ENCODE measurements at places on chromosomes 1 and 21.
A peak's percentile ranks its signal among the peaks of the same experiment; 100 is the strongest.

DNA sequence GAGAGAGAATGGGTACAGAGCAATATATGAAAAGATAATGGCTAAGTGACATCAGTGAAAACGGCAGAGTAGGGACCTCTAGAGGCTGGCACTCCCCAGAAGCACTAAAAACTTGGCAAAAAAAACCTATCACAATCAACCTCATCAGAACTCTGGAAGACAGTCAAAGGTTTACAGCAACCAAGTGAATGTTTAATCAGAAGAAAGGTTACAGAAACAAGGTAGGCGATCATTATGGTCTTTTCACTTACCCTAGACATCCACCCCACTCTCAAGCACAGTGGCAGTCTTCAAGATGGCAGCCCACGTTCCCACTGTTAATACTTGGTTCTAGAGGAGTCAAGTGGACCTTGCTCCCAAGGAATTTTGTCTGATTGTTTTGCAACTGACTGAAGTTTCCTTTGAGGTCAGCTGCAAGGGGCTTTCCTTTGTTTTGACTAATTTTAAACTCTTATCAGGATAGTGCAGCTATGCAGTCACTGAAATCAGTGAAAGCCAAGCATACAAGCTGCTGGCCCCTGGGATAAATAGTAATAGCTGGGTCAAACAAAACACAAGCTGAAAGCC, 7.2 kb downstream of the KIFAP3 start:
- DNase-seq = peak; percentile 9

GRCh38 chr1:183739082-183739481, 65.8 kb upstream of the RGL1 start:
- no peak for DNase-seq

- DNase-seq = peak; percentile 75
Measured at GRCh38 chr1:23634840-23635651, 56.6 kb upstream of the RPL11 start.

DNA sequence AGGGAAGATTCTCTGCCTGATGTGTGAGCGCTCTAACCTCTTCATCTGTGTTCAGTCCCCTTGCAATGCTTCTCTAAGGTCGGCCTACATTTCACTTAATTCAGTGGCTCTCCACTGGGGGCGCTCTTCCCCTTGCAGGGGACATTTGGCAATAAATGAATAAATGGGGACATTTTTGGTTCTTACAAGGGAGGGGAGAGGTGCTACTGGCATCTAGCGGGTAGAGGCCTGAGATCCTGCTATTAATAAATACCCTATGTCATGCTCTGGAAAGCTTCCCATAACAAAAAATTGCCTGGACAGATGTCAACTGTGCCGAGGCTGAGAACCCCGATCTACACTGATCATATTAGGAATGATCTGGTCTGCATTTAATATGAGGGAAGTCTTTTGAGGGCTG, 25.9 kb upstream of the DNAJC11 start:
- peak; percentile 68 for DNase-seq

- DNase-seq = no peak
Measured at GRCh38 chr1:23286401-23286800, 57.7 kb downstream of the HNRNPR start.

DNA sequence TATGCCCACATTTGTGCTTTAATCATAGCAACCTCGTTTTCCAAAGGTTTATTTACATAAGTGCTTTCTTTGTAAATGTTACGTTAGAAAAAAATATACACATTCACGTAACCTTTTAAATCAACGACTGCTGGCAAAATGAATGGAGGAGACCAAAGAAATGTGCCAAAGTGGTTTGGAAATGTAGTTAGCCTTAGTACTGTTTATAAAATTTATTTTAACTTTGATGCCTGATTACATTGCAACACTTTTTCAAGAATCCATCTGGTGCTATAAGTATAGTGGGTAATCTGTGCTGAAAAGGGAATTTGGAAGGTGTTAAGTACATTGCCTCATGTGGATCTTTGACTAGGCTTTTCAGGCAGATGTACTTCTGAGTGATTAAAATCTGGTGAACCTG, 108.9 kb downstream of the IFI44 start:
- DNase-seq = no peak

GRCh38 chr1:155872527-155872926, 13.2 kb downstream of the SYT11 start:
- DNase-seq = no peak

DNA sequence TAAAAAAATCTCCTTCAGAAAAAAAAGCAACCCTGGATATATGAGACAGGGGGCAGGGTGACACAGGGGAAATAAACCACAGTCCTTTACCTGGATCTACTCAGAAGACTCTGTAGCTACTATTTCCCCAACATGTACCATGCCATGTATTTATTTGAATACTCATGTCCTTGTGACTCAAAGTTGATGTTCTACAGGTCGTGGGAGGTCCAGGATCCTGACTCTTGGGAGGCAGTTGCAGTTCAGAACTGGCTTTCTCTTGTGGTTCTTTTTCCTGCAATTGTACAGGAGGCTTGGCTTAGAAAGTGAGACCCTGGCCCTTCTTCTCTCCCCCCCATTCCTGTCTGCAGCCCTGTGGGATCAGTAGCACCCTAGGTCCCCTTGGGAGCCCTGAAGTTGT, 5.8 kb upstream of the IL24 start:
- DNase-seq = no peak

GRCh38 chr1:58809325-58810010, 25.6 kb upstream of the JUN start:
- peak; percentile 70 for DNase-seq

GRCh38 chr1:14909920-14910460, 243.6 kb upstream of the TMEM51 start:
- no peak for DNase-seq

DNA sequence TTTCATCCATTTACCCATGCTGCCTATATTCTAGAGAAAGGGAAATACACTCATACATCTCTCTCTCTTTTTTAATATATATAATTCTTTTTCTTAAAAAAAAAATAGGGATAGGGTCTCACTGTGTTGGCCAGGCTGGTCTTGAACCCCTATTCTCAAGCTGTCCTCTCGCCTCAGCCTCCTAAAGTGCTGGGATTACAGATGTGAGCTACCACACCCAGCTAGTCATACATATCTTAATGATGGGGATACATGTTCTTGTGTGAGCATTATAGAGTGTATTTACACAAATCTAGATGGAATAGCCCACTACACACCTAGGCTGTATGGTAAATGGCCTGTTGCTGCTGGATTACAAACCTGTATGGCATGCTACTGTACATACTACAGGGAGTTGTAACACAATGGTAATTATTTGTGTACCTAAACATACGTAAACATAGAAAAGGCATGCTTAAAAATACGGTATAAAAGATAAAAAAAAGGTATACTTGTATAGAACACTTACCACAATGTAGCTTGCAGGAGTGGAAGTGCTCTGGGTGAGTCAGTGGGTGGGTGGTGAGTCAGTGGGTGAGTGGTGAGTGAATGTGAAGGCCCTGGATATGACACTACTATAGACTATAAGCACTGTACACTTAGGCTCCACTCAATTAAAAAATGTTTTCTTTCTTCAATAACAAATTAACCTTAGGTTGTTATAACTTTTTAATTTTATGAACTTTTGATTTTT, 72.9 kb downstream of the IVNS1ABP start:
- peak; percentile 80 for DNase-seq

GRCh38 chr1:209761011-209761635, 5.3 kb downstream of the TRAF3IP3 start:
- no peak for DNase-seq

DNA sequence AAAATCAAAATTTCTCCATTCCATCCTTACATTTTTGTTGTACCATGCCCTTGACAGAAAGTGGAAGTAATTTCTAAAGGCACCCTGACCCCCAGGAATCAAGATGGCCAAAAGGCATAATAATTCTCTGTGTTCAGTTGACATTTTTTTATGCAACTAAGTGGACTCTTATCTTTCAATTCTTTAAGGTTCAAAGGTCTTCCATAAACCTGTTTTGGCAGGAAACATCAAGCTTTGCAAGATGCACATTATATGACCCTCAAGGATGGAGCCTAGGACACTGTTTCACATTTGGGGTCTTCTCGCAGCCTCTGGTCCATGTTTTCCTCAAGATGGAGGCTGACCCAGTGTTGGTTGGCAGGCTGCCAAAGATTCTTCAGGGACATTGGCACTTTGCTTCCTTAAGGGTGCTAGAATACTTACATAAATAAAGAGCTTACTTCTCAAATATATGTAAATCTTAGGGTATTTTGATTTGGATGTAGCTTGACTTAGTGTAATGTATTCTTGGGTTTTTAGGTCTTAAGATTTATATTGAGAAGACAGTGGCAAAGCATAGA, 48.0 kb upstream of the COG2 start:
- no peak for DNase-seq

DNA sequence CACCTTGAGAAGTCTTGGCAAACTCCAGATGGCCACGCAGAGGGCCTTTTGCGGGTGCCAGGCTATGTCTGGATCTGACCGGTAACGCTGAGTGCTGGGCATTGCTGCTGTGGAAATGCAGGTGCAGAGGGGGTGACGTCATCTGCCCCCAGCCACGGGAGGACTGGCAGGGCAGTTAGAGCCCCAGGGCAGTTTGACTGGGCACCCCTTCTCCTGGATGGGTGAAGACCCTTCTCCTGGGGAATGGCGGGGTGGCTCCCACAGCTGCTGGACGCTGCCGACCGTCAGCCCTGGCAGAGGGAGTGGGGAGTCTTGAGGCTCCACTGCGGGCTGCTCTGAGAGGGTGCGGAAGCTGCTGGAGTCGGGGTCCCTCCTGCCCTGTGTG, 12.6 kb upstream of the EDN2 start:
- DNase-seq = no peak

DNA sequence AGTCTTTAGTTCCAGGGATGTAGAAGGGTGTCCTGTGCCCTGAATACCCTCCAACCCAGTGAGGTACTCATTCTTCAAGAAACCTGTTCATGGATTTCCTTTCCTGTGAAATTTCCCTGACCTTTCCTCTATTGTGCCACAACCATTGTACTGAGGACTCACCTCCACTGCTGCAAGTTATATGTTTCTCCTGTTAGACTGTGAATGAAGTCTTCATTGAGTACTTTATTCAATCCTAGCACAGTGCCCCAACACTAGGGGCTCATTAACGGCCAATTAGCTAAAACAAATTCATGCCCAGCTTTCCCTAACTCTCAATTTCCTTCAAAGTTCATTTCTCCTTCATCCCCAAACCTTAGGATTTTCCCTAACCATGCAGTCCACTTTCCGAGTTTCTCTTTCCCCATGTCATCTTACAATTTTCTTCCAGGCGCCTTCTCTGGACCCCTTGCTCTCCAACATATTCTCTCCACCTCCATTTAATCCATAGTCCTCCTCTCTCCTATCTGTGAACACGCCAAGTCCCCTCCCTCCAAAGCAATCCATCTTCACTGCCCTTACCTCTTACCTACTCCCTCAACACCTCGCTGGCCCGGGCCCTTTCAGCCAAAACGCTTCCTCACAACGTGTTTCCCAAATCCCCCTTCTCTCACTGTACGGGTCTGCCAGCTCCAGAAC, 1.3 kb downstream of the TRIM33 start:
- DNase-seq = no peak

GRCh38 chr1:27567146-27567526, 36.8 kb downstream of the AHDC1 start:
- no peak for DNase-seq

DNA sequence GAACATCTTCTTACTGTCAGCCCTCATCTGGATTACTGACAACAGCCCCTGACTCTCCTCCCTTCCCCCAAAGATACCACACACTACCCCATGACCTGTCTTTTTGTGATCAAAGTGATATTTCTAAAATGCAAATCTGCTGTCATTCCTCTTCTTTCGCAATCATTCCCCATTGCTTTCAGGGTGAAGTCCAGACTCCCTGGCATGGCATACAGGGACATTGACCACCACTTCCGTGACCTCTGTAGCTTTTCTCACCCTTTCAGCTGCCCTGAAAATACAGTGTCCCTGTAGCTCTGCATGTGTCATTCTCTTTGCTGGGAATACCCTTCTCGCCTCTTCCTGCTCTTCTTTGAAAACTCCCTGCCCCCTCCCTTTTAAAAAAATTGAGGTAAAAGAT, 4.1 kb downstream of the SERINC2 start:
- no peak for DNase-seq

DNA sequence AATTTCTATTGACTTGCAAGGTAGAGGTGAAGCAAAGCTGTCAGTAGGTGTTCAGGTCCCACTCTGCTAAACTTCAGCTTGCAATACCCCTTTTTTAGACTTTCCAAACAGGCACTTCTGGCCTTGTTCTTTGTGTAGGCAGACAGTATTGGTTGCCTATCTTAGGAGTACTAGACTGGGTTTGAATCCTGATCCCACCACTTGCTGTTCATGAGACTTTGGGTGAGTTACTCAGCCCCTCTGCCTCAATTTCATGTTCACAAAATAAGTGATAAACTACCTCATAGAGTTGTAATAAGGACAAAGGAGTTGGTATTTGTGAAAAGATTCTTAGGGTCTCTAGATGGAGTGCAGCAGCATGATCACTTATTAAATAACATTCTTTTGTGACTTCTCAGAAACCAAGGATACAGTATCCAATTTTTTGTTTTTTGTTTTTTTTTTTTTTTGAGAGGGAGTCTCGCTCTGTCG, 5.2 kb downstream of the RCC1 start:
- peak; percentile 76 for DNase-seq

- no peak for DNase-seq
Measured at GRCh38 chr1:226979517-226980121, 39.5 kb downstream of the COQ8A start.

DNA sequence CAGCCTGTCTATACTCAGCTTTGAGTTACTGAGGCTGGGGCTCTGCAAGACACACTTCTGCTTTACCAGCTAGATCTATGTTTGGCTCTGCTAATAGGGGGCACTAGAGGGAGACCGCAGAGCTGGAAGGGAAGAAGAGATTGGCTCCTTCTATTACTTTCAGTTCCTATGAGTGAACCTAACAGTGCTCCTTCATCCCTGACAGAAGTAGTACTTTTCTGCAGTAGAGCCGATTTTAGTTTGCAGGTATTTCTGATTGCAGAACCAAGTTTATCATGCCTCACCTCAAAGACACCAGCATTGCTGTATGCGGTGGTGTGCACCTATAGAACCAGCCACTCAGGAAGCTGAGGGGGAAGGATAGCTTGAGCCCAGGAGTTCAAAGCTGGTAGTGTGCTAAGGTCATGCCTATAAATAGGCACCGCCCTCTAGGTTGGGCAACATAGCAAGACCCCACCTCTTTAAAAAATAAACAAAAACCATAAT, 5.7 kb upstream of the ZDHHC18 start:
- DNase-seq = no peak

GRCh38 chr1:231073331-231073730, 33.3 kb upstream of the FAM89A start:
- no peak for DNase-seq

DNA sequence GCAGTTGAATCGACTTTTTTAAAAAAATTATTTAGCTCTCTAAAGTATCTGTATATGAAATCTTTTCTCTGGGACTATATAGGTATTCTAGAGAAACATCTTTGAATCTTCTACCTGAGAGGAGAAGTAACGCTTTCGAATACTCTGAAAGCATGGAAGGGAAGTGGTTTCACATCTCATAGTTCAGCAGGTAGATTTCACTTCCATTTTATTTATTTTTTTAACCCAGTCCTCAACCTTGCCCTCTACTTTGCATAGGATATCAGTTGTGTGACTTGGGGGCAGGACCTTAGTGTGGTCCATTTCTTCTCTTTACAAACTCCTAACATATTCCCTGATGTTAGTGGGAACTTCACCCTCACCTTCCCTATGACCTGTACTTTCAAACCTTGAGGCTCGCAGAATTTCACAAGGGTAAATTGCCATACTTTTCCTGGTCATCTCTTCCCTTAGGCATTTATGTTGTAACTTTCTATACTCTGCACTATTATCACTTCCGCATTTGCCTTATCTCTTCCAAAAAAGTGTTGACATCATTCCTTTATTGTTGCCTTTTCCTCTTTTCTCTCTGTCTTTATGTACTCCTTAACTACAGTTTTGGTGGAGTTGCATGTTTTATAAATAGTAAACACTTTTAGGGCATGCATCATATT, 1208.5 kb upstream of the ADGRL4 start:
- DNase-seq = no peak

Measured in Daoy (cell line).